Suprapubic skin (tissue), 4 donors: ENCODE measurements at places on chromosomes 3 and 15.

GRCh38 chr3:121989943-121990342, 32.1 kb downstream of the ILDR1 start:
- DNase-seq: no peak

DNA sequence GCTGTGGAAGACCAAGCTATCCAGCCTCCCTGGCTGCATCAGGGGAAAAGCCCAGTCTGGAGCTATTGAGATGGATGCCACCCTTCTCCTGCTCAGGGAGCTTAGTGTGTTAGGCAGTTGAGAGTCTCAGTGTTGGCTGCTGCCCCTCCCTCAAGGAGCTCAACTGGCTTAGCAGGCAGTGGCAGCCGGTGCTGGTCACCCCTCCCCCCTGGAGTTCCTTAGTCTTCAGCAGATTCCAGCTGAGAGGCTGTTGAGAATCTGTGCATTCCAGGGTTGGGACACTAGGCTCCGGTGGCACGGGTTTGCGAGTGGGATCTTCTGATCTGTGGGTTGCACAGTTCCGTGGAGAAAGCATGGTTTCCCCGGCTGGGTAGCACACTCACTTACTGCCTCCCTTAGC, 883.8 kb downstream of the NSUN3 start:
- DNase-seq: no peak

DNA sequence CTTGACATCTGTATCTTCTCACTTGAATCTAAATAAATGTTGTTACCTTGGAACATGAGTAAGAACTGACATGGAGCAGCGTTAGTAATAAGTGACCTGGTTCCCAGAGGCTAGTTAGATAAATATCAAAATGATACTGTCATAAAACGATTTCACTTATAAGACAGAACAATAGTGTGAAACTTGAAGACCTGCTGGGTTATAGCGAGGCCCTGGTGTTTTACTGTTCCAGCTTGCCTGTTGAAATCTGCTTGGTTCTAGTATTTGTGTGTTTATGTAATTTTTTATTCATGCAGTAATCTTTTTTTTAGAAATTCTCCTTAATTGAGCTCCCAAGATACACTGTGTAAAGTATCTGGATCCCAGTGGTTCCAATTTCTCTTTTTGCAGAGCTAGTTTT, 129.4 kb downstream of the CACNA2D3 start:
- no peak for DNase-seq

- no peak for DNase-seq
Observed at GRCh38 chr15:60118146-60118545, 114.0 kb downstream of the FOXB1 start.

DNA sequence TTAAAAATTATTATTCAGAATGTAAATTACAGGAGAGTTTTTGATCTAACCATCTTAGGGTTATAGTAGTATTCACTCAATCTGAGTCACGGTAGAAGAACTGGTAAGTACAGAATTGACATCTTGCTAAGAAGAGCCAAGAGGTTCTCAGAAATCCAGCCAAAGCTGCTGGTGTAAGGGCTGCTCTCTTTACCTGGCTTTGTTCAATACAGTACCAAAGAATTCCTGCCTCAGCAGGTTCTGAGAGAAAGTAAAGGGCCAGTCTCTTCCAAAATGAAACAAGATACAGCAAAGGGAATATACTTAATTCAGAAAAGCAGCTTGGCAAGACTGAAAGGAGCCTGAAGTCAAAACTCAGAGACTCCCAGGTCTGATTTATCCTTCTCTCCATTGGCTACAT, 193.1 kb downstream of the TNIK start:
- DNase-seq: no peak

- no peak for DNase-seq
Observed at GRCh38 chr3:23815879-23816278, 10.1 kb downstream of the UBE2E1 start.

DNA sequence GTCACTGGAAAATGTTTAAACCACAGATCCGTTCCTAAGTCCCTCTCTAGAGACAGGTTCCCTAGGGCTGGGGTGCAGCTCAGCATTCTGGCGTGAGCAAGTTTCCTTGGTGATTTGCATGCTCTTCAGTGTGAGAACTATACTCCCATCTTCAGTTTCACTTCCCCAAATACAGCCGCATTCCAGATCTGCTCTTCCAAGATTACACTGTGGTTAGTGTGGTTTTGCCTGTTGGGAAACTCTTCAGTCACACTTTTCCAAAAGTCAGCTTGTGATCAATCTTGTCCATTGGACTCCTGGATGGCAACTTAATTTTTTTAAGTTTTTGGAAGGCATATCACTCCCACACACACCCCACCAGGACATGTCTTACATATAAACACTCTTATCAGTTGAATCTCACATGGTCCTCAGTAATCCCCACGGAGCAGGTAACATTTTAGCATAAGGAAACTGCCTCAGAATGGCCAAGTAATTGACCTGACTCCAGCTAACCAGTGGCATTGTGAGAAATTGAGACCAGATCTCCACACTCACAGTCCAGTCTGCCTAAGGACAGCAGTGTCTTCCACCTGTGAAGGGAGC, 33.5 kb upstream of the PTPN23 start:
- no peak for DNase-seq

GRCh38 chr15:39966521-39966920, 32.6 kb downstream of the EIF2AK4 start:
- DNase-seq: no peak

DNA sequence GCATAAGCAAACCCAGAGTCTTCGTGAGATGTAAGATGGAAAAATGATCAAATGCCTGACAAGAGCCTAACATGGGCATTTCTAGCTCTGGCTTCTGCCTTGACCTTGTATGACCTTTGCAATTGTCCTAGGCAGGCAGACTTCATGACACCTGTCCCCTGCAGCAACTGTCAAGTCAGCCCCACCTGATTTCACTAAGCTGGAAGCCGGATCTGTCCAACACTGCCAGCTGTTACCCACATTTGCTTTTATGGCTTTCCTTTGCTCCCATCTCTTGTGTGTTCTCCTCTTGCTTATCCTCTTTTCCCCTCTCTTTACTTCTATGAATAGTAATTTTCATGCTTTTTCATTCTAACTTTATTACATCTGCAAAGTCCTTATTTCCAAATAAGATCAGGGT, 48.5 kb upstream of the TNIK start:
- no peak for DNase-seq

- DNase-seq: no peak
Observed at GRCh38 chr3:61894988-61895935, 333.9 kb downstream of the PTPRG start.
